Cortex of kidney (tissue), 1 donor: ENCODE measurements at places on chromosomes 16 and 17.

DNA sequence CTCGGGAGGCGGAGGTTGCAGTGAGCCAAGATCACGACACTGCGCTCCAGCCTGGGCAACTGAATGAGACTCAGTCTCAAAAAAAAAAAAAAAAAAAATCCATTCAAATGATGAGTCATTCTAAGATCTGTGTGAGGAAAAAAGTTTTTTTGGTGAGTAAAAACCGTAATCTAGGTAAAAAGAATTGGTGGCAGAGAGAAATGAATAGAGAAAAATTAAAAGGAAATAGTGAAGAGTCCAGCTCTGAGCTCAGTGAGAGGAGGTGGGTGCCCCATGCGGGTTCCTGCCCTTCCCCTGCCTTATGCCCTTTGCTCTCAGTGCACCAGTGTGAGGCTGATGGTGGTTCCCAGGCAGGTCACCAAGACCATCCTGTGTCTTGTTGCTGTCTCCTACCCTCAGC, 20.9 kb downstream of the GAN start:
- DNase-seq = no peak

DNA sequence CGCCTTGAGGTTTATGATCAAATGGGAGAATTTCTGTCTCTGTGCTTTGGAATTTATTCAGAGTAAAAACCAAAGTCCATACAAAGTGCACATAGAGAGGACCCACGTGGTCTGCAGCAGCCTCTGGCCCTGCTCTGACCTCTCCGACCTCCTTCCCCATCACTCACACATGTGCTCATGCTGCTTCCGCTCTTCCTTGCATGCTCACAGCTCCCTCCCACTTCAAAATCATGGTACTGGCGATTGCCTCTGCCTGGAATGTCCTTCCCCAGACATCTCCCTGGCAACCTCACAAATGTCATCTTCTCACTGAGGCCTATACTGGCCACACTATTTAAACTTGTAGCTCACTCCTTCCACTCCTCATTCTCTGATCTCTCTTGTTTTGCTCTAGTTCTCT, 418.0 kb downstream of the CA10 start:
- no peak for DNase-seq

DNA sequence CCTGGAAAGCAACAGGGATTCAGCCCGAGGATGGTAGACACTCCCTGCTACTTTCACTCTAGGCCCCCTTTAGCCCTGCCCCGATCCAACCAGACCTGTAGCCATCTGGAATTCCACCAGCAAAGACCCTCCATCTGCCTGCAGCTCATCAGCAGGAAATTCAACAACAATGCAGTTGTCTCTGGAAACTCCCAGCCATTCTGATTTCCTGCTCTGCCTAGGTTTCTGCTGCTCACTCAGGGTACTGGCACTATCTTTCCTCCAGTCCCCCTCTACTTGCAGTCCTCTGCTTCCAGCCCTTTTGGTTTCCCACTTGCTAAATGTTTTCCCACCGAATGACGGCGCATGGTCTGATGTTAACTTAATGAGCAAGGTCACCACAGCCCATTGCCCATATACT, 2.7 kb upstream of the SP6 start:
- DNase-seq = no peak

GRCh38 chr16:68234188-68235107, 1.5 kb downstream of the ESRP2 start:
- DNase-seq = no peak

- DNase-seq = no peak
Measured at GRCh38 chr16:12611916-12612597, 191.6 kb downstream of the CPPED1 start.

- DNase-seq = no peak
Measured at GRCh38 chr17:30600830-30601494, 123.8 kb downstream of the GOSR1 start.

- no peak for DNase-seq
Measured at GRCh38 chr16:17369421-17370222, 101.1 kb downstream of the XYLT1 start.

DNA sequence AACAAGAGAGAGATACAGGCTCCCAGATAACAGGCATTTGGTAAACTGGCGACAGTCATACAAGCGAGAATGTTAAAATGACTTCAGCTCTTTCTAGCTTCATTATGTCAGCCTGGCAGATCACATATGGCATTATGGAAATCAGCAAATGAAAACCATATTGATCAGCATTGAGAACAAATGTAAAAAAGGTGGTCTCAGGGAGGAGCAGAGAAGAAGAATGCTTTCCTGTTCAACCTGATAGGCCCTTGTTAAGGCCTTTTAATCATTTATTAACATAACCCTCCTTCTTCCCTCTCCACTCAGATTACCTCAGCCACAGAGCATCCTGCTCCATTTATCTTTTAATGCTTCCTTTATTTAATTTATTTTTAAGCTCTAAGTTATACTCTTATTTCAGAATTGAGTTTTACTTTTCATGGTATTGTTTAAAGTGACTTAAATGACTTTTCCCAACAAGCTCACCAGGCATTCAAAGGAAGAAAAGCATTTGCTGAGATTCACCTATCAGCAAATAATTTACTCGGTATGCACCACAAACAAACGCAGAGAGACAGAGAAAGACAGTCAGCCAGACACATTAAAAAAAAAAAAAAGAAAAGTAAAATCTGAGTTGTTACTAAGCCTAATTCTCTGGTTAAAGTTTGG, 243.9 kb upstream of the TBX2 start:
- DNase-seq = no peak

DNA sequence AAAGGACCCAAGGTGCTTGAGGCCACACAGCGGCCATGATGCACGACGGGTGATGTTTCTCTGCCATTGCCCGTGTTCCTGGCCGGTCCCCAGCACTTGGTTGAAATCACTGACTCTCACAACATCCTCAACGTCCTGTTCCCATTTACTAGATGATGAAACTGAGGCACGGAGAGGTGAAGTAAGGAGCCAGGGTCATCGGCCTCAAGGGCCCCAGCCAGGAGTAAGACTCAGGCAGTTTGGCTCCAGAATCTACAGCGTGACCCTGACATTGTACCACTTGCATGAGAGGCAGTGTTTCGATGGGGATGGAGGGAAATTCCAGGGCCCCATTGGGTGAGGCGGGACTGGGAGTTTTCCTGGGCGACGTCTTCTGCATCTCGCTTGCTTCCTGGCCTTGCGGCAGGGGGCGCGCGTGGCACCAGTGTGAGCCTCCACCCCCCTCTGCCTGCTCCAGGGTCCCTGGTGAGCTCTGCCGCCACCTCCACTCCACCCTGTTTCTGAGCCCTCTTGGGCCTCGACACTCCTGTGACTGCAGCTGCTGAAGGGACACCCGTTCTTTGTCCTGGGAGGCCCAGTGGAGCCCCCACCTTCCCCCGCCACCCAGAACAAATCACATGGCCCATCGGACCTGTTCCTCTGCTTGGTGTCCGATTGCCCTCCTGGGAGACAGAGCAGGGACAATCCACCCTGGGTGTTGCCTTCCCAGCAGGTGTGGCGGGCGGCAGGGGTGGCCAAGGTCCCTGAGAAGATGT, 133.0 kb upstream of the GSE1 start:
- DNase-seq = no peak
